Head of caudate nucleus (tissue), 42 donors: ENCODE measurements at places on chromosomes 11 and 22.

DNA sequence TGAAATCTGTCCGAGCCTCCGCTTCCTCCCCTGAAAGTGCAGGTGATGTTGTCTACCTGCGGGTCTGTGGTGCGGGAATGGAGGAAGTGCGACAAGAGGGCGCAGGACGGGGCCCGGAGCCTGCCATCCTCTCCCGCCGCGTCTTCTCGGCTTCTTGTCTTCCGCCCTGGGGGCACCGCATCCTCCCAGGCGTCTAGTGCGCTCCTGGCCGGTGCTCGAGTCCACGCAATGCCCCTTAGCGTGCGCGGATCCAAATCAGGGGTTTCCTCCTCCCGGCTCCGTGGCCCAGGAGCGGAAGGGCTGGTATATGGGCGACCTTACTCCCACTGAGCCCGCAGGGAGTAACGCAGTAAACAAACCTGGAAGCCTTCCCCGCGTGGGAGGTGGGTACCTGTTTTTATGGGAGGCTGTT, 405 bp downstream of the SFI1 start:
- DNase-seq: no peak

DNA sequence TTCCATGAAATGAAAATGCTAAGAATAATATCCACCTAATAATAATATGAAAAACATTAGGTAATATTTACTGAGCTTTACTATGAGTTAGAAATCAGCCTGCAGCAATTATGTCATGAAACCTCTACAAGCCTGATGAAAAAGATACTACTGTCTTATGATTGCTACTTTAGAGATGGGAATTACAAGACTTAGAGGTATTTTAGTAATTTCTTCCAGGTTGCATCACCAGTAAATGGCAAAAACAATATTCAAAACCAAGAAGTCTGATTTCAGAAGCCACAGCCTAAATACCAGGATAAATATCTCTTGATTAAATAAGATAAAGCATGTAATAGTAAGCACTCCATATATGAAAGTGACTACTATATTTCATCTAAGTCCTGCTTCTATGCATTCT, 13.8 kb downstream of the OR5B21 start:
- DNase-seq: no peak

GRCh38 chr11:47192111-47192510, 5.9 kb upstream of the PACSIN3 start:
- DNase-seq: no peak

DNA sequence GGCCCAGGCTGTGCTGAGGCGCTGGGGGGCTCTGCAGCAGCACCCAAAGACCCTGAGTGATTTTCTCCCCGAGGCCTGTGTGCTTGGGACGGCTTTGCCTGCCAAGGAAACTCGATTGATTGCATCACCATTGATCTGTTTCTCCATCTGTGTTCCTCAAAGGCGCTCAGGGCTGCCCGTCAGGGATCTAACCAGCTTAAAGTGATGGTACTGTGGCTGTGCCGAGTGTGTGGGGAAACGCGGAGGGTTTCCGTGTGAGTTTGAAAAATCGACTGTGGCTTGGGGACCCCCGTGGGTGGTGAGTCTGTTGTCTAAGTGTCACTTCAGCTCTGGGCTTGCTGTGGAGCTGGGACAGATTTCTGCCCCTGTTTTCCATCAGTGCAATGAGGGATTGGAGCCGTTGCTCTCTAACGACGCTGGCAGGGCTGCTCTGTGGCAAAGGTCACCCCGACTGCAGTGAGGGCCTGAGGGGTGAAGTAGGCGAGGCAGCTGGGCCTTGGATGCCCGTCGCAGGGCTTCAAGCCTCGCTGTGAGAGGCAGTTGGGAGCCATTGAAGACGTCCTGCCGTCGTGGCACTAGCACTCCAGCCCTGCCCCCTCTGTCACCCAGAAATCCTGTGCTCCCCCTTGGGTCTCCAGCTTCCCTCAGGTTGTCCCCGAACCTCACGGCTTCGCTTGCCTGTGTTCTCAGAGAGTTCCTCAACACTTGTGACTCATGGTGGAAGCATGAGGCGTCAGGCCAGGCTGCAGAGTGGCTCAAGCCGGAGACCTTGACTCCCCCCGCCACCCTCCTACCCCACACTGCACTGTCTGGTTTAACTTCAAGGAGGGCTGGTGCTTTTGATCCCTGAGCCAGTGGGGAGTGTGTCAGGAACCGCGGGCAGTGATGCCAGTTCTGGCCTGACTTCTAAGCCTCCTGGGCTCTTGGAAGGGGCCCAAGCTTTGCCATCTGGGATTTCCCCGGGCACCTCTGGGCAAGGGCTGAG, 21.8 kb downstream of the CACNA1I start:
- DNase-seq: no peak

GRCh38 chr11:6251120-6251733, 8.4 kb upstream of the CCKBR start:
- DNase-seq: peak; percentile 65

DNA sequence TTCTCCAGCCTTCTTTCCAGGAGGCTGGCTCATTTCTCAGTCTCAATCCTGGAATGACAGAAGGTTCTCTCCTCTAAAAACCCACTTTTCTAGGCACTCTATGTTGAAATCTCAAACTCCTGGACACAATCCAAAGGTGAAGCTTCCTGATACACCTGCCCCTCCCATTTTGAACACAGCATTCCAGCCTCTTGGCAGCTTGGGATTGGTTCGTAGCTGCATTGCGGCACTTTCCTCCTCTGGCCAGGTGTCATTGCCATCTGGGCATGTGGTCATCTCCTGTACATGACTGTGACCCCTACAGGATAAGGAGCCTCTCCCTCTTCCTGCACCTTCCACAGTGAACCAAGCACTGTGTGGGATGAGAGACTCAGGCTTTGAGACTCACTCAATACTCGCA, 230.2 kb upstream of the B3GAT1 start:
- no peak for DNase-seq

DNA sequence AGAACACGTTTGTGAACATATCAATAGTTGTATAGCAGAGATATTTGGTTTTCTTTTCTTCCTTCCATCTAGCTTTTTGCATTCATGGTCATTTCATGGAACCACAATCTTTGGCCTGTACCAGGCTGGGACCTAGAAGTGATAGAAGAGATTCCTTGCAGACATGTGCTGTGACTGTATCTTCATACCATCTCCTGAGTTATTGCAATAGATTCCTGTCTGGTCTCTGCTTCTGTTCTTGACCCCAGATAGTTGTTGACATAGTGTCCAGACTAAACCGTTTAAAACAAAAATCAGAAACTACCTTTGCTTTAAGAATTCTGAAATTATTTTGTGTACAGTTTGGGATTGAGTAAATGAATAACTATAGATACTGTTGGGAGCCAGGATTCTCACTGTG, 16.8 kb downstream of the PANX1 start:
- DNase-seq: no peak

DNA sequence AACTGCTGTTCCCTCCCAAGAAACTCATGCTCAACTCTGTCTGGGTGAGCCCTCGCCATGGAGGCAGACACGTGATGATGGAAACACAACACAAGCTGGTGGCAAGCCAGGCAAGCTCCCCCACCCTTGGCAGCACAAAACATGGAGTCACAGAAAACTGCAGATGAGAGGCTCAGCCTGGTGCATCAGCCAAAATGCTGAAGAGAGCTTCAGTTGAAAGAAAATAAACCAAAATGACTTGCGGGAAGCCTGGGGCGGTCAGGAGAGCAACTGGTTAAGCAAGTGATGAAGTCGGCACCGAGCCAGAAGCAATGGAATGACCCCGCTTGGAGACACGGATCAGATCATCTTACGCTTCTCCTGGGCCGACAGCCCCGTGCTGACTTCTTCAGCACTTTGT, 68.3 kb downstream of the C11orf58 start:
- no peak for DNase-seq

- DNase-seq: no peak
Observed at GRCh38 chr11:11708256-11708655, 86.5 kb upstream of the GALNT18 start.

DNA sequence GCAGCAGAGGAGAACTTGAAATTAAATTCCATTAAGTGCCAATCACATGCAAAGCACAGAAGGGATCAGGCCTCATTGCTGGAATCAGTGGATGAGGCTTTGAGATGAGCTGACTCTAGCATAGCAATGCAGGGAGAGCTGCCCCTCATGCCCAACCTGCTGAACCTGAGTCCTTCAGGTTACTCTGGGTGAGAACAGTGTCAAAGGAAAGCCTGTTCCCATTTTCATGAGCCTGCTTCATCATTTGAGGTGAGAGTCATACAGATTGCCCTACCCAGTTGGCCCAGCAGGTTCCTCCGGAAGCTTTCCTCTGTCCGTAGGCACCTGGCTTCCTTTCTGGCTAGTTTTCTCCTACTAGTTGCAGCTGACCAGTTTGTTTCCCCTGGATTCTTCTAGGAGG, 25.9 kb upstream of the ZBTB16 start:
- no peak for DNase-seq
